NCI-H526 (cell line): ENCODE measurements at places on chromosomes 4 and X.

DNA sequence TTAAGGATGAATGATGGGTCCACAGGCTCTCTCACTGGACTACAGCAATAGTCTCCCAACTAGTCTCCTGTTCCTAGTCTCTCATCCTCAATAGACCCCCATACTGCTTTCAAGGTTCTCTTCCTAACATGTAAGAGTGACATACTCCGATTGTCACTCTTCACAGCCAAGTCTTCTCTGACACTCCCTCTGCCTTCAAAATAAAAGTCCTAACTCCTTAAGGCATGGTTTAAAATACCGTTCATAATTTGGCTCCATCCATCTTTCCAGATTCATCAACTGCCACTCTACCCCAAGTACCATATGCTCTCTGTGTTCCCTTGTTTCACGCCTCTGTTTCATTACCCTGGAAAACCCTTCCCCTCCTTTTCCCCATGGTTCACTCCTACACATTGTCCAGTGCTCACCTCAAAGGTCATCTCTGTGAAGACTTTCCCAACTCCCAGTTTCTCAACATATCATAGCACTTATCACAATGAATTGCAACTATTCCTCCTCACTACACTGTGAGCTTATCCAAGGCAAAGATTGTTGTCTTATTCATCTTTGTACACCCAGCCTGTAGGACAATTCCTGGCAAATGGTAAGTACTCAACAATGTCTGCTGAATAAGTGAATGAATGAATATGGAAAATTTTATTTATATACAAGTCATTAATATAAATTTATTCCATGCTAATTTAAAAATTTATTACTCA, 26.0 kb downstream of the SMARCA1 start:
- no peak for DNase-seq

GRCh38 chr4:40681600-40681999, 51.9 kb upstream of the RBM47 start:
- DNase-seq, result no peak

DNA sequence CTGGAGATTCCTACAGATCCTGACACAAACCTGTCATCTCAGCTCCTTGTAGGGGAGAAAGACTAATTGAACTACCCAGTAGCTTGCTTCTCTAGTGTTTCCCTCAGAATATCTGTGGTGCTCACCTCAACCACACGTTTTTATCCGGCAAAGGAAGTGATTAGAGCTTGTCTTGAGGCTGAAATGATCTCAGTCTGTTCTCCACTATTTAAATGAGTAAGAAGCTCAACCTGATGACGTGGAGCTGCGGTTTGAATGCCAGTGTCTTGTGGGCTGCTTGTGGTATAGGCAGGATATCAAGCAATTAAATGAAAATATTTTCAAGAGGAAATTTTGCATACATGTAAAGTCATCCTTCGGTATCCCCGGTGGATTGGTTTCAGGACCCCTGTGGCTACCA, 270.2 kb downstream of the TLL1 start:
- peak; percentile 28 for DNase-seq

GRCh38 chrX:9318213-9318612, 146.6 kb upstream of the TBL1X start:
- DNase-seq, result no peak

DNA sequence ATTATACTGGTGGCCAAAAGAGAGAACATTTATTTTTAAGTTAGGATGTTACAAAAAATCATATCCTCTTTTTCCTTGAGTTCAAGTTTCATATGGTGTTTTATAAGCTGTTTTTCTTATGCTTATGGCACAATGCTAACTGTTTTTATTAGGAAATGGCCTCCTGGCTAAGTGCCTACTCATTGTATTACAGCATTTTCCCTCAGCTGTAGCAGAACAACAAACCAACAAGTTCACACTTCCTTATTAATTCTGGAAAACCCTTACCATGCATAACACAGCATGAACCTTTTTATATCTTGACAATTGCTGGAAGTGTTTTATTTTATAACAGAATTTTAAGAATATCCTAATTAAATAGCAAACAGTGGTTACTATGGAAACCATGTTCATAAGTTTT, 165.8 kb downstream of the GASK1B start:
- no peak for DNase-seq

- no peak for DNase-seq
Observed at GRCh38 chrX:142076633-142077032, 128.5 kb downstream of the MAGEC2 start.

- no peak for DNase-seq
Observed at GRCh38 chrX:2497961-2498780, 2.6 kb downstream of the DHRSX start.

DNA sequence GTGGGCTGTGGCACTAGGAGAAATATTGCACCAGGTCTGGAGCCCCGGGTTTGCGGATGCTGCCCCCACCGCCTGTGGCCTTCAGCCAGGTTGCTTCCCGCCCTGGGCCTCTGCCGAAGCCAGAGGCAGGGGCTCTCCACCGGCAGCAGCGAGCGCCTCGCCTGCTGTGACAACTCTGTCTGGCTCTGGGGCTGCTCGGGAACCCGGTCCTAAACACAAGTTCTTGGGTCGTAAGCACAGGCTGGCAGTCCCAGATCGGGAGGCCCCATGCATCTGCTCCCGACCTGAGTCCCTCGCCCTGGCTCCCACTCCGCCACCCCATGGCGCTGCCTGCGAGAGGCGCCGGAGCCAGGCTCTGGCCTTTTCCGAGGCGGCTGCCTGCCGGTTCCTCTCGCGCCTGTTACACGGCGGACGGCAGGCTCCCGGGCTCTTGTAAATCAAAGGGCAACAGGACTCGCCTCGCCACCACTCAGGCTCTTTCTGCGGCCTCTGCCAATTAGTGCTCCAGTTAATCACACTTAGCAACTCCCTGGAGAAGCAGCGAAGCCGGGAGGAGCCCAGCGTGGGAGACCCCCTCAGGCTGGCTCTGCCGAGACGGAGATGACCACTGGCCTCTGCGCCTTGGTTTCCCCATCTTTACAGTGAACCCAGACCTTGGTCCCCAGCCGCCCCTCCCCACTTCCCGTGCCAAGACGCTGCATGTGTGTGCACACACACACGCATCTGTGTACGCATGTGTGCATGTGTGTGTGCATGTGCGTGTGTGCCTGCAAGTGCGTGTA, 109.2 kb downstream of the DCTD start:
- no peak for DNase-seq

- no peak for DNase-seq
Observed at GRCh38 chrX:71533516-71533850, 579 bp downstream of the OGT start.

GRCh38 chrX:78532363-78532762, 126.8 kb downstream of the RTL3 start:
- no peak for DNase-seq

GRCh38 chr4:127131527-127131926, 501.2 kb upstream of the INTU start:
- no peak for DNase-seq

DNA sequence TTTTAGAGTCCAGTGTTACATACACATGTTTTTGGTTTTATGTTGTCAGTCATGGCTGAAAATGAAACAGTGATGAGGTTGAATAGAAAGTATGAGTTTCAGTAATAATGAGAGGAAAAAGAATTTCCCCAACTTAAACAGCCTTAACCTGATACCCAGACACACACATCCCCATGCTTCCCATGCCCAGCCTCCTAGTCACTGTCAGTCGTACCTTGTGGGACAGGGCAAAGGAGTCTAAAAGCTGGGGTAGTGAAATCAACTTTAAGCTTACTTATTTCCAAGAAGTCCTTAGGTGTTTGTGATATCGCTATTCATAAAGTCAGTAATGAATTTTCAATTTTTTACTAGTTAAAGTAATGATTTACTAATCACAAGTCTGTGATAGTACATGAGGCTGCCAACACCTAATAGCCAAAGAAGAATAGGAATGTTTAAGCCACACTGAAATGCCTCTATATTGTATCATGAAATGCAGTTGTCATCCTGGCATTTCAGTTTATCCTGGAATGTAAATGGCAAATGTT, 24.3 kb upstream of the GPR34 start:
- no peak for DNase-seq

GRCh38 chrX:95754411-95754810, 930.2 kb upstream of the DIAPH2 start:
- DNase-seq, result no peak

DNA sequence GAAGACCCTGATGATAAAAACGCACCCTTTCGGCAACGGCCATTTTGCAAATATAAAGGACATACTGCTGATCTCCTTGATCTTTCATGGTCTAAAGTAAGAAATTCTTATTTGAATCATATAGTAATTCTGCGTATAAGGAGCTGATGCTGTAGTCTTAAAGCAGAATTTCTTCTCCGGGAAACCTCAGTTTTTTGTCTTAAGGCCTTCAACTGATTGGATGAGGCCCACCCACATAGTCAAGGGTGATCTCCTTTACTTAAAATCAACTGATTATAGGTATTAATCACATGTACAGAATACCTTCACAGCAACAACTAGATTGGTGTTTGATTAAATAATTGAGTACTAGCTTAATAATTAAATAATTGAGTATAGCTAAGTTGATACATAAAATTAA, 62.8 kb upstream of the DOCK11 start:
- no peak for DNase-seq

DNA sequence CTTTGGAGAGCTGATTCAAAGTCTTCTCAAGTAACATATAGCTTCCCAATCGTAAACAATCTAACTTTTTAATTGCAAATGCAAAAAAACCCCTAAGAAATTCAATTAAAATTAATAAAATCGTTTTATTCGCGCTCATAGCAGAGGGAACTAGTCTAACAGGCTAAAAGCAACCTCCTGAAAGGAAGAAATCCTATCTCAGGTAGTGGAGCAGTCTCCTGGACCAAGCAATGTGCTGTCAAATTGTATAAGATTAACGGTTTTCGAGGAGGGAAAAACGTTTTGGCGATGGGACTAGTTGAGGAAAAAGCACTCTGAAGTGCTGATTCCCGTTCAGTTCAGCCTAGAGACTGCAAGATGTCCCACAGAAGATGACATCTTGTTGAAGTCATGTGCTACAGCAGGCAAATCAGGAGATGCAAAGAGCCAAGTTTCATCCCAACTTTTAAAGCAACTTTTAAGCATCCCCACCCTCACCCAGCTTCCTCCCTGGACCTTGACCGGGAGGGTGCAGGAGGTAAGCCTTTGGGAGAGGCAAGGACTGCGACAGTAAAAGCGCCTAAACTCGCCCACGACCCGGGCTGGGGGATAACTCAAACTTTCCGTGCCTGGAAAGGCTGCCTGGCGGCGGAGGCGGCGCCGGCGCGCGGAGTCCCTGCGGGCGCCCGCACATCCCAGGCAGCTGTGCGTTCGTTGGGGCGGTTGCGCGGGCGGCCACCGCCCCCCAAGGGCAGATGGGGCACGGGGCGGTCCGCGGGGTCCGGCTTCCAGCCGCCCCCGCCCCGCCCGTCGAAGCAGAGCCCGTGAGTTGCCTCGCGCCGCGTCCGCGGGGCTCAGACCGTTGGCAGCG, 784 bp downstream of the MAP7D3 start:
- no peak for DNase-seq

DNA sequence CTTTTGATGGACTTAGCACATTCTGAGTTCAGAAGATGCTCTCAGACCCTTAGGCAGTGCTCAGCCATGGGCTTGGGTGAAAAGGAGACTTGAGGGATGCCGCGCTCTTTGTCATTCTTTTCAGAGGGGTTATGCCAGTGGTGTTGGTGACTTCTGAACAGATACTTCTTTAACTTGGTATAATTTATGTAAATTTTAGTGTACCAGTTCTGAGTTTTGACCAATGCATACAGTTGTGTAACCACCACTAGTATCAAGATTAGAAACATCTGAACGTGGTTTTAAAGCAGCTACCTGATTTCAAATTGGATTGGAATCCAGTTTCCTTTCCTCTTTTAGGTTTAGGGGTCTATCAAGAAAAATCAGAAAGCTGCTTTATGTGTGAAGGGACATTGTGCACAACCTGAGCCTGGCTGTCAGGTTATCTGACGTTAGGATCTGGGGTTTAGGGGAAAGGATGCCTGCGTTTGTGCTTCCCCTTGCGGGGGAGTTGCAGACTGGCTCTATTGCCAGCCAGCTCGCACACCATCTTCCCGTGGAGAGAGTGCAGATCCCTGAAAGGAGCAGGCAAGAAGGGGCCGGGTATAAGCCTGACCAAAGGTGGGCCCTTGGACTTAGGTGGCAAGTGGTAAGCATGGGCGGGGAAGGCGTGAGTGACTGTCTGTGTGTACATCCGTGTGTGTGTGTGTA, 19.0 kb downstream of the SMS start:
- no peak for DNase-seq

DNA sequence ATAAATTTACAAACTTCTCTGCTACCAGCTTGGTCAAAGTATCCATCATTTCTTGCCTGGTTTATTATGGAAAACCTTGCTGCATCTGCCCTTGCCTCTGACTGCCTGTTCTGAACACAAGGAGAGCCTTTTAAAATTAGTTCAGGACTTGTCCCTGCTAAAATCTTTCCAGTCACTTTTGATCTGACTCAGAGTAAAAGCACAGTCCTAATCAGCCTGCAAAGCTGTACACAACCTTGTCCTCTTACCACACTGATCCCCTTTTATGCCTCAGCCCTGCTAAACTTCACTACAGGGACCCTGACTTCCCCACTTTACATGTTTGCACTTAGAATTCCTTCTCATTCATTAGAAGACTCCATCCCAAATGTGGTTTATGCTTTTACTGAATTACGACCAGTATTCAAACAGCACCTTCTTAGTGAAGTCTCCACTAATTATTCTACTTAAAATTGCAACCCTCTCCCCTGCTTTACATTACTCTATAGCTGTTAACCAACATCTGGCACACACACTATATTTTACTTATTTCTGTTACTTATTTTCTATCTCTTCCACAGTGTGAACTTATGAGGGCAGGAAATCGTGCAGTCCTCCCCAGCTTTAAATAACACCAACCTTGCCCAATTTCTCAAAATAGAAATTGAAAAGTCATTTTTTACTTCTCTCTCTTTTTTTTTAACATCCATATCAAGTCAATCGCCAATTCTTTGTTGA, 6.3 kb downstream of the GABRA4 start:
- no peak for DNase-seq

DNA sequence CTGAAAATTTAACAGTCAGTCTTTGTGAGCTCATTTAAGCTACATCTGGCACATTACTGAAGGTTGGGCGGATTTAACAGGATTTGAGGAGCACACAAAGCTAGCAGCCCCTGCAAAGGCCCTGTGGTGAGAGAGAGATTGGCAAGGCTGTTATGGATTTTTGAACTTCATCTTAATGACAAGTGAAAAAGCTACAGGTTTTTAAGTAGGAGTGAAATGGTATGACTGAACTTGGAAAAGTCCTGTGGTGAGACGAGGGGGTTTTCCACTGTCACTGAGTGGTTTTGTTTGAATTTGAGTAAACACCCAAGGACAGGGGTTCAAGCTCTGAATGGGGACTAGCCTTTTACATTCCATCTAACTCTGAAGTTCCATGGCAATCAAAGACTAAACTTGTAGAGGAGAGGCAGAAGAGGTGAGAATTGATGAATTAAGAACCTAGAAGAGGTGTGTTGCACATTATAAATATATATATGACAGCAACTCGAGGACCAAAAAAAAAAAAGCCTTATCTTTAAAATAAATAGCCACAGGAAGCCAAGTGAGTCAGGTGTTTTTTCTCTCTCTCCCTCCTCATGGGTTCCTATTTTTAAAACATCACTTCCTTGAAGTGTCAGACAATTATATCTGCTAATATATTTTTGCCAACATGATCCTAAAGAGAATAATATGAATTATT, 47.8 kb upstream of the CLNK start:
- DNase-seq, result no peak
